ENCODE measurements at places on chromosomes 6 and 20. TPM values are rescaled to one million over a fixed set of nuclear protein-coding genes. Genes with fewer than 3 reads are reported as not detected.

Gene PPP1R3G
- total RNA-seq: 1.8 TPM

Gene PLCB1
- 20.9 TPM for total RNA-seq

Gene CCDC170
- total RNA-seq: 0.37 TPM

Gene EYS
- under 0.01 TPM for total RNA-seq

Gene OR2B6
- total RNA-seq: not detected

Gene TPD52L1
- 0.59 TPM for total RNA-seq

Gene ENTPD6
- 67.4 TPM for total RNA-seq

Gene HAO1
- not detected for total RNA-seq

Gene KIF25
- not detected for total RNA-seq

Gene CPXM1
- total RNA-seq: 2.2 TPM

Gene NR2E1
- total RNA-seq: not detected

Gene GFOD1
- total RNA-seq: 2.2 TPM

Gene CLVS2
- total RNA-seq: under 0.01 TPM

Gene TMEM74B
- total RNA-seq: not detected

Gene SLC24A3
- total RNA-seq: under 0.01 TPM

Gene SEL1L2
- not detected for total RNA-seq

Gene MAPK13
- 12.1 TPM for total RNA-seq

Gene HMGCLL1
- total RNA-seq: under 0.01 TPM

Gene ATP5F1E
- 16.2 TPM for total RNA-seq

Gene CRIP3
- not detected for total RNA-seq

Gene NKAIN4
- not detected for total RNA-seq

Gene ELOVL4
- total RNA-seq: 8.4 TPM

Gene DEFB119
- not detected for total RNA-seq

Gene EYA4
- 0.73 TPM for total RNA-seq

Gene SLC22A3
- 0.59 TPM for total RNA-seq

Gene SLC17A2
- total RNA-seq: not detected

Gene FERMT1
- 17.3 TPM for total RNA-seq

Gene COL11A2
- total RNA-seq: 0.20 TPM

Gene EDN1
- under 0.01 TPM for total RNA-seq

Gene LAMA2
- total RNA-seq: 64.7 TPM

Gene PACRG
- 0.37 TPM for total RNA-seq

Gene PKIB
- 0.39 TPM for total RNA-seq

Gene STX11
- total RNA-seq: 1.5 TPM

Gene FBXO30
- 10.2 TPM for total RNA-seq

Gene PGBD1
- total RNA-seq: 5.3 TPM

Gene PRDM13
- total RNA-seq: not detected

Gene FOXP4
- 1.1 TPM for total RNA-seq
